RWPE1 (cell line): ENCODE measurements at places on chromosomes 11 and 22.
A peak's percentile ranks its signal among the peaks of the same experiment; 100 is the strongest.

DNA sequence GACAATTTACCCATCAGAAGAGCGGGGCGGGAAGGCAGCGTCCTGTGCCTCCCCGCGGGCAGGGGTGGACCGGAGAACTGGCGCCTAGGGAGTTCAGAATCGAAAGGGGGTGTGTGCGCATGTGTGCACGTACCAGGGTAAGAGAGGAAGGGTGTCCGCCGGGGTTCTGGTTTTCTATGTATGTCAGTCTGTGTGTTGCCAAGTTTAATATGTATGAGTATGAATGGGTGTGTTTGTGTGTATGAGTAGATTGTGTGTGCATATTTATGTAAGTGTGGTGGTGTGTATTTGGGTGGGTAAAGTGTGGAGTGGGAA lies 2.0 kb downstream of the KCNC1 start:
- DNase-seq = no peak

- DNase-seq = no peak
Observed at GRCh38 chr11:121636081-121636799, 183.5 kb upstream of the SORL1-AS1 start.

DNA sequence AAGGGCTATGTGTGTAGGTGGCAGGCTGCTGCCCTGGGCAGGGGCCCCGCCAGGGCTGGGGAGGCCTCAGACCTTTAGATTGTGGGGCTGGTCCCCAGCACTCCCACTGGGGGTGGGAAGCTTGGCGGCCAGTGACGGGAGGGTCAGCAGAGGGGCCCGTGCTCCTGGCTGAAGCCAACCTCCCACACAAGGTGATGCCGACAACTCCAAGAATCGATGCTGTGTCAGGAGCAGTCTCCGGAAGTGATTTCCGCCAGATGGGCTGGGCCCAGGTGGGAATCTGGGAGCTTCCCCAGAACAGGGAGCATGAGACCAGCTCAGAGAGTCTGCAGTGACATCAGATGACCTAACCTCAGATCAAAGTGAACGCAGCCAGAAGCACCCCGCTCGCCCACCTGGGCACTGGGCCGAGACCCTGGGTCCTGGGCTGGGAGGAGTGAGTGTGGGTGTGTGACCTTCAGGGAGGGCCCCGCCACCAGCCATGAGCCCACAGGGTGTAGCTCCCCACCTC lies 7.7 kb downstream of the TRPM5 start:
- no peak for DNase-seq

DNA sequence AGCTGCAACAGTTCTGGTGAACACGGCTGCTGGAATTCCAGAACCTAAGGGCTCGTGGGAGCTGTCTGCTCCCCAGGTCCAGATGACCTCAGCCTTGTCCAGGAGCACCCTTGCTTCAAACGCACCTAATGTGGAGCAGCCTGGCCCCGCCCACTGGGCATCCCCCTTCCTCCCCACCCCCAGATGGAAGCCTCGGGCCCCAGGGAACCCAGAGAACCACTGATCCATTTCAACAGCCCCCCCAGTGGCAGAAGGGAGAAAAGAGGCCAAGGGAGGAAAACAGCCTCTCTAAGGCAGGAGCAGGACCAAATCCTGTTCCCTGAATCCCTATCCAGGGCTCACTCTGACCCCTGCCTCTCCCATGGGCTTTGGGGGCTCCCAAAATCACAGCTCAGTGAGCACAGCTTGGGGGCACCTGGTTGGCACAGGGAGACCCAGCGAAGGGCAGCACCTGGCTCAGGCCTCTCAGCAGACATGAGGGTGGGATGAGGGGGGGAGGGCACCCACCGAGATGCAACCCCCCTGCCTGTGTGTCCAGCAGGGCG lies 1.2 kb downstream of the CYTH4 start:
- no peak for DNase-seq

DNA sequence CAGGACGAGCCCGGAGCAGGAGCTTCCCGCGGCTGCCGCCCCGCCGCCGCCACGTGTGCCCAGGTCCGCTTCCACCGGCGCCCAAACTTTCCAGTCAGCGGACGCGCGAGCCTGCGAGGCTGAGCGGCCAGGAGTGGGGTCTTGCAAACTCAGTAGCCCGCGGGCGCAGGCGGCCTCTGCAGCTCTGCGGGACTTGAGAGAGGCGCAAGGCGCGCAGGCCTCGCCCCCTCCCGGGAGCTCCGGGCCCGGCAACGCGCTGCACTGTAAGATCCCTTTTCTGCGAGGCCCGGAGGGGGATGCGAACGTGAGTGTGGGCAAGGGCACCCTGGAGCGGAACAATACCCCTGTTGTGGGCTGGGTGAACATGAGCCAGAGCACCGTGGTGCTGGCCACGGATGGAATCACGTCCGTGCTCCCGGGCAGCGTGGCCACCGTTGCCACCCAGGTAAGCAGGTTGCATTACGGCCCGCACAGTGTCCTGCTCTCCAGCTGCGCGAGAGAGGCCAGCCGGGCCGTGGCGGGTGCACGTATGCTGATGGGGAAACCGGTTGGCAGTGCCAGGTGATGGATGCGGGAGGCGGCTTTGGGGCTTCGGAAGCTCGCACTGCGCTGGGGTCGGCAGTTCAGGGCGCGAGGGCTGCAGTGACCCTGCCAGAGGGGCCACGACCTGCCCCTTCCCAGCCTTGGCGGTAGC lies 2.0 kb downstream of the SLC6A5 start:
- DNase-seq = no peak

GRCh38 chr11:95762534-95762933 lies 27.0 kb downstream of the FAM76B start:
- no peak for DNase-seq

GRCh38 chr11:130202818-130203689 lies 43.5 kb downstream of the ST14 start:
- no peak for DNase-seq

DNA sequence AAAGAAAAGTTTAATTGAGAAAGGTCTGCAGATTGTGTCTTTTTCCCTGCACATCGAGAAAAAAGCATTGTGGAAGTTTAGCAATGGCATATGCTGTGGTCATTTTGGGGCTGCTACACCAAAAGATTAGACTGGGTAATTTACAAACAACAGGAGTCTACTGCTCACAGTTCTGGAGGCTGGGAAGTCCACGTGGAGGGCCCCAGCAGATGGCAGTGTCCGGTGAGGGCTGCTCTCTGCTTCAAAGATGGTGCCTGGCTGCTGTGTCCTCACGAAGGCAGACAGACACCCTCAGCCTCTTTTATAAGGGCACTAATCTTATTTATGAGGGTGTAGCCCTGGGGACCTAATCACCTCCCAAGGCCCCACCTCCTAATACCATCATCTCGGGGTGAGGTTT lies 21.1 kb downstream of the PHF21B start:
- DNase-seq = no peak

DNA sequence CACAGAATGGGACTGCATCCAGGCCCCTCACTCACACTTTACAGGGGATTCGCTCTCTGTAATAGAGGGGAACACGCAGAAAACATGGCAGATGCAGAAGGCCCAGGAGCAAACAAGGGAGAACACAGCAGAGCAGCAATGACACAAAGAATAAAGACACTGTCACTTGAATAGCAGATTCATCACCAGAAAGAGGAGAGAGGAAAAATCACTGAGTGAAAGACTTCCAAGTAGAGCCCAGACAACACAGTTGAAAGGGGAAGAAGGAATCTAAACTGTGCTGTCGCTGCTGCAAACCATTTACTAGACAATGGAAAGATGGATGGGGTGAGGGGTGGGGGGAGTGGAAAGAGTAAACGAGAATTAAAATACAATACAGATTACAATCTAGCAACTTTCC lies 28.8 kb upstream of the RAPSN start:
- DNase-seq = no peak

- no peak for DNase-seq
Observed at GRCh38 chr11:119764108-119764868, 35.3 kb upstream of the NECTIN1 start.

DNA sequence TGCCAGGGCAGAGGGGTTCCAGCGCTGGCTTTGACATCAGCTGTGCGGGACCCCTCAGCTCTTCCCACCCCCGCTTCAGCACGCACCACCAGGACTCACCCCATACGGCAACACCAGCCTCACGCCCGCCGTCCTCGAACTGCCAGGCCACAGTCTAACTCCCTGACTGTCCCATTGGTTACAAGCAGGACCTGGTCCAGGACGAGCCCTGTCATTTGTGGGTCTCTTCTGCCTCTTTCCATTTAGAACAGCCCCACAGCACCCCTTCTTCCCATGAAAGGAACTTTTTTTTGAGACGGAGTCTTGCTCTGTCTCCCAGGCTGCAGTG lies 81.7 kb downstream of the PHF21B start:
- no peak for DNase-seq

GRCh38 chr11:10310301-10310841 lies 5.5 kb downstream of the ADM start:
- DNase-seq = no peak

DNA sequence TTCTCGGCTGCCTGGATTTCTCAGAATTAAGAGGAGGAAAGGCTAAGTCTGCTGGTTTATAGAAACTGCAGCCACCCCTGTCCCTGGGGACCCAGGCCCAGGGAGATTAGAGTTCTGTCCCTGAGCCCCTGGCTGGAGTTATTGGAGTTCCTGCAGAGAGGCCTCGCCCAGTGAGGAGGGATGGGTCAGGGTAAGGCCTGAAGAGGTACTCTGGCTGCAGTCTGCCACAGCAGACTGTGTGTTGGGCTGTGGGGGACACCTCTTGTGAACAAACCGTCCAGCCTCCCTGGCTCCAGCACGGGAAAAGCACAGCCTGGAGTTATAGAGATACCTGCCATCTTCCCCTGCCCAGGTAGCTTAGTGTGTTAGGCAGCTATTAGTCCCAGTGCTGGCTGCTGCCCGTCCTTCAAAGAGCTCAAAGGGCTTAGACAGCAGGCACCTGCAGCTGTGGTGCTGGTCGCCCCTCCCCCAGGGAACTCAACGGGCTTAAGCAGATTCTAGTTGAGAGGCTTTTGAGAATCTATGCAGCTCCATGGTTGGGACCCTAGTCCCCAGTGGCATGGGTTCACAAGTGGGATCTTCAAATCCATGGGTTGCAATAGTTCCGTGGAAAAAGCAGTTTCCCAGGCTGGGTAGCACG lies 36.6 kb upstream of the MUC15 start:
- DNase-seq = no peak

DNA sequence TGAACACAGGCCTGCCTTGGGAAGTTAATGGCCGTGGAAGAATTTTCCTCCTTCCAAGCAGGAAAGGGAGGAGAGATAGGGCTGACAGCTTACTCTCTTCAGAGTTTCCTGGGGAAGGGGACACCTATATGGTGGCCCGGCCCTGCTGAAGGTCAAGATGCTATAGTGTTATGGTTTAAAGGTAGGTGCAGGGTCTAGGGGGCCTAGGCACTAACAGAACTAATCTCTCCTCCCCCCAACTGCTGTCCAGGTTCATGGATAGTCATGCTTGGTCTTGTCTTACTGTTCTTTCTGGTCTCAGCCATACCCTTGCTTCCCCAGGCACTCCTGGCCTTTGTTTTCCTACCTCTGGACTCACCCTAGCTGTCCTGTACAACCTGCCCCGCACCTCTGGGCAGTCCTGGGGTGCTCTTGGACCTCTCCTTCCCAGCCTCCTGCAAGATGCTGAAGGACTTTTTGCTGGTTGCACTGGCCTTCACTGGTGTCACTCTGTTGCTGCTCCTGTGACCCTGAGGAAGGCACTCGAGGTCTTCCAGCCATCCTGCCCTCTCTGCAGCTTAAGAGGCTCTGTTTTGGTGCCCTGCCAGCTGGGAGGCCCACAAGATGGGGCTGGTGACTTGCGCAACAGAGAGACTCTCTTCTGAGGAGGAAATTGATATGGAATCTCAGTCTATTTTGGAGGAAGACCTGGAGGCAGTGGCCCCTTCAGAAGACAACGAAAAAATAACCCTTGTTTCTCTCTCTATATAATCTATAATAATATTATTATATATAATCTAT lies 17.9 kb downstream of the SEC14L3 start:
- no peak for DNase-seq

DNA sequence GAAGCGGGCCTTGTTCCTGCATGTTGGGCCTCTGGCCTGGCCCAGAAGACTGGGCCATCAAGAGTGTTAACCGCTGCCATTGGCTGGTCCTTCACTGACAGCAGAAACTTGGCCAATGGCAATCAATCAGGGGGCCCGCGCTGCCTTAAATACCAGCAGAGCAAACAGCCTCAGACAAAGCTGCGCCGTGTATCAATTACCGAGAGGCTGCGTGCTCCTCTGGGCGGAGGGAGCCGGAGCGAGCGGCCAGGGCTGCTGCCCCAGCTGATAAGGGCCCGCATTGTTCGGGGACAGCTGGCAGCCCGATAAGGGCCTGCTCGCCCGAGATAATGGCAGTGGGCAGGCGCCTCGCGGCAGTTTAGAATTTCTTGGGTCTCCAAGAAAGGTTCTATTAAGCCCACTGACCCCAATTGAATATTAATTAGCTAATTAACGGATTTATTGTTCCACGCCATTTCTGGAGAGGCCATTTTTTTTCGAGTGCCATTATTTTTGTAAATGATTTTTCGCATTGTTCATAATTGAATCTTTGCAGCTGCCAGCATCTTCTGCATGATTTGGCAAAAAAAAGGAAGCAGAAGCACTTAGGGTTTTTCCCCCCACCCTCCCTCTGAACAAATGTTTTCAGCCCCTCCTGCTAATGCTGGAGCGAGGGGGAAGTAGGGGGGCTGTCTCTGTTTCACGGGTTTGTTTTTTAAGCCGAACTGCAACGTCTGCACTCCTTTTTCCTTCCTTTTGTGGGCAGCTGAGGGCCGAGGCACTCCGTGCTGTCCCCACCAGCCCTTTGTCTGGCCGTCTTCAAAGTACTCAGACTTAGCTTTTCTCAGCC lies 37.6 kb upstream of the RIC3 start:
- DNase-seq = no peak

GRCh38 chr11:7546324-7546791 lies 32.6 kb downstream of the PPFIBP2 start:
- peak; percentile 25 for DNase-seq

GRCh38 chr11:93267383-93267782 lies 63.2 kb upstream of the DEUP1 start:
- no peak for DNase-seq

DNA sequence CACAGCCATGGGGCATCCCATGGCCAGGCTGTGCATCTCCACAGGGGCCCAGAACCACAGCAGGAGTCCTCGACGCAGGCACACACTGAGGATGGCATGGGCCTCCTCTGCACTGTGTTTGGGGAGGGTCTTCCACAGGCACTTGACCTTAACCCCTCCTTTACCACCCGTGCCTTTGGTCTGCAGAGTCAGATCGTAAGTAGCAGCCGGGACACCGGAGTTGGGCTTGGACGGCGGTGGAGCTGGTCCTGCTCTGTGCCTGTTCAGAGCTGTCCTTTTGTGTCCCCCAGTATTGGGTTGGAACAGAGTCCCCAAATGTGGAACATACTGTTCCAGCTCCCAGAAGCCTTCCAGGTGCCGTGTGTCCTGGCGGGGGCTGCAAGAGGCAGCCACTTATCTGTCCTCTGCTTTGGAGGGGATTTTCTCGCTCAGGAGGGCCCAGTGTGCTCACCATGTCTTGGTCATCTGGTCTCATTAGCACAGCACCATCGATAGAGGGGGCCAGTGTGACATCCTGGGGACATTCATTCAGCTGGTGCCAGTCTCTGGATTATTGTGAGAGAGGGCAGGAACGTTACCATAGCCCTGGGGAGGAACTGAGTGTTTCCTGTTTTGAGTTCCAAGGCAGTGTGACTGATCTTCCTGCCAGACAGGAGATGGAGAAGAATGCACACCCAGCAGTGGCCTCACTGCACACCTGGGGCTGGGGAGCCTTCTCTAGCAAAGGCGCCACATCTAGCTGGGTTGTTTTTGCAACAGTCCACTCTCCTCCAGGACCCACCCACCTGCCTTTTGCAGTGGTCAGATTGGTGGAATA lies 12.4 kb downstream of the CRELD2 start:
- no peak for DNase-seq
